ENCODE measurements at places on chromosomes 5 and 9.
A peak's percentile ranks its signal among the peaks of the same experiment; 100 is the strongest.

- DNase-seq = no peak
These were observed 48.0 kb downstream of the ELL2 start for GRCh38 chr5:95913663-95914062.

GRCh38 chr5:168995024-168995423, 305.9 kb downstream of the SLIT3 start:
- DNase-seq = peak; percentile 47

DNA sequence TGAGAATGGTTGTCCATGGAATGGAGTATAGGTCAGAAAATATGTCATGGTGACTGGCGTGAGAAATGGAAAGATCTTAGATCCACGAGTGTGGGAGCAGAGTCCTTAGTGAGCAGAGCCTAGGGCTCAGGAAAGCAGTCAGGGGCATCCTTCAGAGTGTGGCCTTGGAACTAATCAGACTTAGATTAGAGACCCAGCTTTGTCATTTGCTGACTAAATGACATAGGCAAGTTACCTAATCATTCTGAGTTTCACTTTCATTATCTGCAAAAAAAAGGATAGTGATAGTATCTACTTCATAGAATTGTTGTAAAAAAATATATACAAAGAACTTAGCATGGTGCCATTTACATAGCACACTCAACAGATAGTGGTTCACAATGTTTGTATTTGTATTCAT, 24.3 kb upstream of the SLIT3 start:
- DNase-seq = no peak

DNA sequence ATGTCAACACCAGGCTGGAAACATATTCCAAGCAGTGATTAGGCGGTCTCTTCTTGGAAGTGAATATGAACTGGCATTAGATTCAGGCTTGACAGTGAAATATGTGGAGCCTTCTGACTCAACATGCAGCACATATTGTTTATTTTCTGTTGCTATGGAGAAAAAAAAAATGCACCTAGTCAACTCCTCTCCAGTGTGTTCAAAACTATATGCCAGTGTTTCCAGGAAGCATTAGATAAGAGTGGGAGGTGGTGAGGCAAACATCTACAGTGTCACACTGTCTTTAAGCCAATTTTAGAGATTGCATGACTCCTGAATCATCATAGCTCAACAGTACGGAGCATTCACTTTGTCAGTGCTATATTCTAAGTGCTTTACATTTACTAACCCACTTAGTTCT, 117.9 kb downstream of the HCN1 start:
- DNase-seq = no peak

DNA sequence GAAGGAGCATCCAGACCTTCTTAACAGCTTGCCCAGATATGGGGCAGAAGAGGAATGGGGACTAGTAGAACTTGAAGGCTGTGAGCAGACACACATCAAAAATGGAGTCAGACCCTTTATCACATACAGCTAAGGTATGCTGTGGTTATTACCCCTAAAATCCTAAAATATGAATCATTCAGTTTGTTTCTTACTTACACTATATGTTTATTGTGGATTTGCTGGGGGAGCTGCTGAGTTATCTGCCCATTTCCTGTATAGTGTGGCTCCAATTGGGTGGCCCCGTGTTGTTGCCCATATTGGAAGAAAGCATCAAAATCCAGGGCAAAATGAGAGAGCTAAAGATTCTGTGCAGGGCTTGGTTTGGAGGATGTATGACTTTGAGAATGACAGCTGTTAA, 56.9 kb downstream of the AP3S1 start:
- no peak for DNase-seq

- DNase-seq = no peak
These were observed 13.8 kb upstream of the STC2 start for GRCh38 chr5:173341961-173342430.

GRCh38 chr5:125286271-125286670, 539.8 kb upstream of the ZNF608 start:
- no peak for DNase-seq

GRCh38 chr9:91768507-91768906, 181.5 kb downstream of the ROR2 start:
- DNase-seq = no peak

DNA sequence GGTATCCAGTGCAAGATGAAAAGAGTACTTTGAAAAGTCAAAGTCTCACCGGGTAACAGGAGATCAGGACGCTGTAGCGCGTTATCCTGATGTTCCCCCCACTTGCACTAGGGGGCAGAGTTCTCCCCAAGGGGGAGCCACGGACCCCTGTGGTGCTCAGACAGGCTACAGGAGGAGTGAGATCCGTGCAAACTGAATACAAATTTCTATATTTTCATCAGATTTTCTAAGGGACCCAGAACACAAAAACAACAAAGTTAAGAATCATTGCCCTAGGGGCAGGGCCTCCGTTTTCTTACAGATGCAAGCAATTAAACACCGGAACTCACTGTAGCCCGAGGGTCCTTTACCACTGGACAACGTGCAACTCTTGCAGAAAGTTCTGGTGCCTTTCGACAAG, 2.0 kb downstream of the MYO10 start:
- DNase-seq = no peak

DNA sequence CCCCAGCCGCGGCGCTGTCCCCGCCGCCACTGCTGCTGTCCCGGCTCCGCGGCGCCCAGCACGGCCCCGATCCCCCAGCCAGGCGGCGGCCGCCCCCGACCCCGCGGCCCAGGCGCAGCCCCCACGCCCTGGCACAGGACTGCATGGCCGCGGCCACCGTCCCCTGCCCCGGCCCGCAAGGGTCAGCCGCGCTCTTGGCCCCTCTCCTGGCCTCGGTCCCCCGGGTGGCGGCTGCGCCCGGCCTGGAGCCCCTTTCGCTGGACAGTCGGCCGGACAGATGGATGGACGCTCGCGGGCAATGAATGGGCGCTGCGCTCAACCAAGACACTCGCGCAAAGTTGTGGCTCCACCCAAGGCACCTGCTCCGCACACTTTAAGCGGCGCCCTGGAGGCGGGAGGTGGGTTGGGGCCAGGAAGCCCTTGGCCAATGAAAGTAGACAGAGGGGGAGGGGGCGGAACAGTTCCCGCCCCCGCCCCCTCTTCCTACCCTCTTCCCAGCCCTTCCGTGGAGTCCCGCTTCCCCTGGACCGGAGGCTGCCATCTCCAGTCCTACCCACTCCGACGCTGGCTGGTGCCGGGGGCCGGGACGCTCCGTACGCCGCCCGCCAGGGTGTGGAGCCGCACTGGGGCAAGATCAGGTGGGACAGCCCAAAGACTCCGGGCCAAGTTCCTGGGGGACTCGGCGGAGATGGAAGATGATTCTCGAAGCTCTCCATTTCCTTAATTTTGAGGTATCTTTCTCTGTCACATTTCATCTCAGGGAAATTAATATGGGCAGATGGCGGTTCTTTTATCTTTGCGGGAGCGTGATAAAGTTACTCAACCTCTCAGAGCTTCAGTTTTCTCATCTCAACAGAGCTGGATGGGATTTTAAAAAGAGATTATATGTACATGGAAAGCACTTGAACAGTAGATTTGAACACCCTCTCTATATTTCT, at the start of gene GLDC:
GLDC (minus strand) TSS at position 375 of the 938 bp plus-strand sequence; CDS start at position 145, 230 bp downstream.
- peak; percentile 55 for DNase-seq

- DNase-seq = no peak
These were observed 10.3 kb upstream of the CD180 start for GRCh38 chr5:67206929-67207328.

- DNase-seq = peak; percentile 25
These were observed 22.3 kb upstream of the HMCN2 start for GRCh38 chr9:130243015-130243881.

DNA sequence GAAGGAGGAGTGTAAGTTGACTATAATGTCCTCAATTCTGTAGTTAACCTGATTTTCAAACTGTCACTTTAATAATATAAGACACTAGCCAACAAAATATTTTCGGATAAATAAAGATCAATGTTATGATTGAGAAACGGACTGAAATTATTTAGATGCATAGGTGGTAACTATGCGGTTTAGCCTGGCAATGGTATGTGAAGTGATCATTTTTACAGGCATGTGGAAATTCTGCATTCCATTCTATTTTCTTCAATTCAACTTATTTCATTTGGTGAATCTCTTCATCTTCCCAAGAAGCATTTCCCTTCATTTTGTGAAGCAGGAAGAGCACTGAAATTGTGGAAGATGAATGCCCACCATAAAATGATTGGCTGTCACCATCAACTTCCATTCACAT, 1457.5 kb upstream of the CDH9 start:
- DNase-seq = no peak

- DNase-seq = no peak
These were observed 122.0 kb upstream of the STC2 start for GRCh38 chr5:173450188-173450587.

GRCh38 chr5:115649541-115649940, 23.7 kb upstream of the TMED7 start:
- DNase-seq = no peak

DNA sequence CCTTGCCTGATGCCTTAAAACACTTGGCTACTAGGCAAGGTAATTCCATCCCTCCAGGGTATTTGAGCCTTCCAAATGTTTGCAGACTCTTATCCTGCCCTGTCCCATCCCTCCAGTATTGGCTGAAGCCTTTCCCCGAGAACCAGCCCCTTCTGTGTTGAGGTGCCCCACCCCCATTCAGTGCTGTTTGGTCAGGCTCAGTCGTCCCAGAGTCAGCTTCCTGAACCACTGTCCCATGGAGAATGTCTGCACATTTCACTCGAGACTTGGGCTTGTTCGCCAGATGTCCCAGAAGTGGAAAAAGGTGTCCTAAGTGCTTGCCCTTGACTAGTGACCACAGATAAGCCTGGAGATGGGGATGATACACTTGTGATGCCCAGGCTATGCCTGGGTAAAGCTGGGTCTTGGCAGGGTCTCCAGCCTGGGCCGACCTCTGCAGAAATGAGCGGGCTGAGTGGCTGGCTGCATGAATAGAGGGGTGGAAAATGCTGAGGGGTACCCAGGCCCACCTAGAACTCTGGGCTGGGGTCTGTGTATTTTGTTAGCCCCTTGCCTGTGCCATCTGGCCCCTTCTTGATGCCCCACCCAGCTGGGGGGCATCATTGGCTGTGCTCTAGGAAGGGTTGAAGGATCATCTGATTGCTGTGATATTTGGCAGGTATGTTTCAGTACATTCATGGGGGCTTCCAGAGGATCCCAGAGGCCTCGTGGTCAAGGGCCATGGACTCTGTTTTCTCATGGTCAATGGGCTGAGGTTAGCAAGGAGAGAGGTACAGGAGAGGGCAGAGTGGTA, 178.4 kb downstream of the MACROH2A1 start:
- DNase-seq = no peak

- no peak for DNase-seq
These were observed 515 bp upstream of the F2R start for GRCh38 chr5:76715486-76715735.

- no peak for DNase-seq
These were observed 56.6 kb downstream of the SLC36A1 start for GRCh38 chr5:151504006-151504405.

DNA sequence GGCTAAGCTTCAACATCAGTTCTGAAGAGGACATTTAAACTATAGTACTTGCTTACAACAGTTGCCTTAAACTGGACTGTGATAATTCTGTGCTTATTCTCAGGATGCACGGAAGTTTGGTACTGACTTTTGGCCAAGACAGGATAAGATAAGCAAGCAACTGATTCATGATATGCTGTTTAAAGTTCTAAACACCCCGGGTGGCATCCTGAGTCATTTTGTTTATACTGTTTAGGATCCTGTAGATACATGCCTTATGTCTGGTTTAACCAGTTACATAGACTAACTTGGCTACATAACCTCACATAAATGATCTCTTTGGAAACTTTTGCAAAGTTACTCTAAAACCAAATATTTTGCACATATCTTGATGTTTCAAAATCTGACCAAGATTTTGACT, 95.9 kb downstream of the CDH9 start:
- no peak for DNase-seq

GRCh38 chr9:72856972-72857623, 95.8 kb downstream of the ALDH1A1 start:
- DNase-seq = peak; percentile 56

- DNase-seq = no peak
These were observed 48.6 kb downstream of the CCL28 start for GRCh38 chr5:43363445-43364152.

- DNase-seq = no peak
These were observed 264.0 kb upstream of the KIF2A start for GRCh38 chr5:62042007-62042406.

DNA sequence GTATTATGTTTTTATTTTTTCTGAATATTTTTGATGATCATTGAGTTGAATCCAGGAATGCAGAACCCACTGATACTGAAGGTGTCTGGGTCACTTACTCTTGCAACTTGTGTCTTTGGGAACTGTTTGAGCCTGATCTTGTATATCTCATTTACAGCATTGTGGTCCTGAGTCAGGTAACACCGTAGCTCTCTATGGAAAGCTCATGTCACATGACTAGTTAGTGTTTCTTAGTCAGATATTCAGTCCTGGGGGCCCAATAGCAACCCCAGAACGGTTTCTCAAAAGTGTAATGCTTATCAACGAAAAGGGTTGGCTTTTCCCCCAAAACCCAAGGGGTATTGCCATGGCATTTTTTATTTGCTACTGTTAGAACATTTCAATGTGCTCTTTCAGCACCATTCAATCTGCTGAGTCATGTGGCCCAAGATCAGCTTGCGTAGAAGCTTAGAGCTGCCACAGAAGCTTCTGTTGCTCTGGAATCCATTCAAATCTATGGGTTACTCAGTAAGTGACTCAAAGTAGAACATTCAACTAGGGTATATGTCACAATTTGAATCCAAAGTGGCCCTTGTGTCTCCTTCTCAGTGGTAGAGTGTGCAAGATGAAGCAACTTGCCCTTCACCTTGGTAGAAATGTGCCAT, 12.1 kb upstream of the PTAR1 start:
- DNase-seq = no peak

DNA sequence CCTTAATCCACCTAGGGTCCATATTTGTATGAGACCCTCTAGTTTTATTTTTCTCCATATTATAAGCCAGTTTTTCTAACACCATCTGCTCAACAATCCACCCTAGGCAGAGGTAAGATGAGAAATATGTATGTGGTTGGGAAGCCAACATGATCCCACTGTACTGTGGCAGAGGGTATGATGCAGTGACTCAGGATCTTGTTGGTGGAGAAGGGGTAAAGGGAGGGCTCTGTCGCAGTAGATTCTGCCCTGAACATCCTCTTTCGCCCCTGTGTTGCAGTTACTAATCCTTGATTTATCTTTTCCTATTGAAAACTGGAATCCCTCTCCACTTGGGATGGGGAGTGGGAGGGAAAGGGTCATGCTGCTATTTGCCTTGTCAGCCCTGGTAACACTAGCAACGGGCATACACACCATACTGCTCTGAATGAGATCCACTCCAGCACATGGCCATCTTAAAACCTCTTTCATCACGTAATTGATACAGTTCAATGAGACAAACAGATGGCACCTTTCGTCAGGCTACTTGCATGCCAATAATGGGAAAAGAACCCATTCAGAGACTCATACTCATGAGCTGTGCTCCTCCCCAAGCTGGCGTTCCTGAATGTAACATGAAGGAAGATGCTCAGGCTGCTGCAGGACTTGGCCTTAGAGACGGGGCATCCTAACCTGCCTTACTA, 63.0 kb downstream of the ADAMTS12 start:
- DNase-seq = no peak

Measured in hippocampal formation (tissue), 2 donors.